ENCODE measurements at places on chromosomes 13 and 19.

GRCh38 chr13:52992110-52992509 is 36.5 kb upstream of the OLFM4 start:
- no peak for DNase-seq

GRCh38 chr19:40688987-40689338 is 1.5 kb downstream of the NUMBL start:
- DNase-seq = no peak

- peak; percentile 69 for DNase-seq
Observed at GRCh38 chr13:40158218-40158617, 502.8 kb downstream of the COG6 start.

DNA sequence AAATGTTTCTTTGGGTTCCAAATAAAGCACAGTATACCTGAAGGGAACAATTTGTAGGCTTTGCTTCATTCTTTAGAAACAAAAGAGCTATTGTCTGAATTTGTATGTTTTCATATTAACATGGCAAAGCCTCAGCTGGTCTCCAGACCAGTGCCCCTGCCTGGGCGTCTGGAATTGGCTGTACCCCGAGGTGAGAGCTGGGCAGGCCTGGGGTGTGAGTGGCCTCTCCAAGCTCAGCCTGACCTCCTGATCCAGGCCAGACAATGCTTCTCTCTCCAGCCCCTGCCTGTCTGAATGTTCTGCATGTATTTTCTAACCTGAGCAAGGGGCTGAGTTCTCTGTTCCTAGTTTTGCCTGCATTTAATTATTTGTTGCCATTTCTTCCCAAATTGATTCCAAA is 66.3 kb upstream of the MCF2L start:
- no peak for DNase-seq

DNA sequence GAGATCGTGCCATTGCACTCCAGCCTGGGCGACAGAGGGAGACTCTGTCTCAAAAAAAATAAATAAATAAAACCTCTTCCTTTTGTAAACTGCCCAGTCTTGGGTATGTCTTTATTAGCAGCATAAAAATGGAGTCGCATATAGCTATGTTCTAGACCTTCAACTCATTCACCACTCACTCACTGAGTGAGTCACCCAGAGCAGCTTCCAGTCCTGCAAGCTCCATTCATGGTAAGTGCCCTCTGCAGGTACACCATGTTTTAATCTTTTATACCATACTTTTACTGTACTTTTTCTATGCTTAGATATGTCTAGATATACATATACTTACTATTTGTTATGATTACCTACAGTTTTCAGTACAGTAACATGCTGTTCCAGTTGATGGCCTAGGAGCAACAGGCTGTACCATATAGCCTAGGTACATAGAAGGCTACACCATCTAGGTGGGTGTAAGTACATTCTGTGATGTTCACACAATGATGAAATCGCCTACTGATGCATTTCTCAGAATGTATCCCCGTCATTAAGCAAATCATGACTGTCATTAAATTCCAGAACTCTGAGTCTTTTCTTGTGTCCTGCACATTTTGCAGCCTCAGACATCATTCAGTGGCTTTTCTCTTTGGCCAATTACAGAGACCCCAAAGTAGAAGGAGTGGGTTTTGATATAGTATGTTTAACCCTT is 13.7 kb upstream of the FARP1 start:
- DNase-seq = peak; percentile 23

GRCh38 chr19:29293736-29294342 is 80.9 kb upstream of the UQCRFS1 start:
- DNase-seq = no peak

DNA sequence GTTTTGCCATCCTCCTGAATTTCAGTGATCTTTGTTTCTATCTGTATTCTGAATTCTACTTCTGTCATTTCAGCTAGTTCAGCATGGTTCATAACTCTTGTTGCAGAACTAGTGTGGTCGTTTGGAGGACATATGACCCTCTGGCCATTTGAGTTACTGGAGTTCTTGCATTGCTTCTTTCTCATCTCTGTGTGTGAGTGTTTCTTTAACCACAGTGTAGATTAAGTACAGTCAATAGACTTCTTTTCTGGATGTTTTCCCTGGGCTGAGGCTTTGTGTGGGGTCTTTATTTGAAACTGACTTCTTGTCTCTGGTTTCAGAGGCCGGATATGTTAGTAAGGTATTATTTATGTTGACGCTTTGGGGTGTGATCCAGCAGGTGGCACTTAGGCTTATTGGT is 14.7 kb downstream of the IGFL2 start:
- no peak for DNase-seq

DNA sequence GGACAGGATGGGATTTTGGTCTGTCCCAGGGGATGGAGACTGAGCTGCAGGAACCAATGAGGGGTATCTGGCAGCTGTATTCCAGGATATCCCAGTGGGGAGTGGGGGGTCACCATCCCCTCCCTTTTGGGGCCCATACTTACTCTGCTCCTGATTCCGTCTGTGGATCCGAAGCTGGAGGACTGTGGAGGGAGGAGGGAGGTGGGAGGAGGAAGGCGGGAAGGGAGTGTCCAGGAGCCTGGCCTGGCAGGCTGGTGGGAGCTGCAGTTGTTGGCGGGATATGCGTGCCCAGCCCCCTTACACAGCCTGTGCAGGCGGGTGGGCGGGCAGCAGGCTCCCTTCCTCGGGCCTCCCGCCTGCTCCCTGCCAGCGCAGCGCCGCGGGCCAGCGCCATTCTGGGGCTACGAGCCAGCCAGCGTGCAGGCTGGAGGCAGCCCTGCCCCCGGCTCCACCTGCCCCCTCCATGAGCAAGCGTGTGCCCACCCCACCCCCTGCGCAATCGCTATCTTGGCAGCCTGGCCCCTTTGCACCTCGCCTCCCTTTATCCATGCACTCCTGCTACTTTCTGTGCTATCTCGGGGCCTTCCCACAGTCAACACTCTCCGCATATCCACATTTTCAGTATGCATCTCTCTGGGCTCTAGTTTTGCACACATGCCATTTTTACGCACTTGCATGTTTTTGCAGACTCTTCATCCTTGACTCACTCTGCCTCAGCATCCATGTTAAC is 2.8 kb downstream of the MAMSTR start:
- DNase-seq = peak; percentile 73

GRCh38 chr13:31001647-31002046 is 69.2 kb downstream of the TEX26 start:
- DNase-seq = peak; percentile 8

DNA sequence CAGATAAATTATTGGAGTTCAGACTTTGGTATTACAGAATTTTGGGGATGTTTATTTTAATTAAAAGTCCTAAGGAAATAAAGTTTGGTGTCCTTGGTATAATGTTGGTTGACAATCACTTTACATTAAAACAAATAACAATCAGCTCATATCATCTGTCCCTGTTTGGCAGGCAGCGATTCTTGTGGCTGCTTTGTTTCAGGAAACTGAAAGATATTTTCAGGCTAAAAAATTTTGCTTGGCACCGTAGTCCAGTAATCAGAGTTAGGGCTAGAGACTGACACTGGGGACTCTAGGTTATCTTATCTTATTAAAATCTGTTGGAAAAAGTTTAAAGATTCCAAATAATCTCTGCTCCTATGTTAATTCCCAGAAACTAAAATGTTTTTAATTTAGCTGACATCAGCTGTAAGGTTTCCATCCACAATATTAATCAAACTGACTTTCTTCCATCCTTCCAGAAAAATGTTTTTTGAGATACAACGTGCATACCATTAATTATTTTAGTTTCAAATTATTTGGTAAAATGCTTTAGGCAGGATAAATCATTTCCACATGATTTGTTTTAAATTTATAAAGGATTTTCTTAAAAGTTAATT is 97.6 kb downstream of the ZIC5 start:
- no peak for DNase-seq

GRCh38 chr19:32349724-32350470 is 4.5 kb downstream of the ZNF507 start:
- no peak for DNase-seq

DNA sequence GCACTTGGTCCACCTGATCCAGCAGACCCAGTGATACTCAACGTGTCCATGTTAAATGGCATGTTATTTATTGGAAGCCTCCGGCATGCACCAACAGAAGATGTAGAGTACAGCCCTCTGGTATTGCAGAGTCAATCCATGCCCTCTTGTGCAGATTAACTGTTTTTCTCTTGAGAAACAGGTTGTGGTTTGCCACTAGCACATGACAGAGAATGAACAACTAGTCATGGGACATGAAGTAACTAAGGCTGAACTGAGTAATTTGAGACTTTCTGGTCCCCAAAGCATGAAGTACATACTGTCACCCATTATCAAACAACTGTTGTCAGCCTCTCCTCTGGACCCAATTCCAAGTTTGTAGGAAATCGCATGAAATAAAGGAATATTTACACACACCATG is 3.2 kb downstream of the ZNF562 start:
- no peak for DNase-seq

- DNase-seq = no peak
Observed at GRCh38 chr13:29693275-29693945, 97.9 kb upstream of the SLC7A1 start.

DNA sequence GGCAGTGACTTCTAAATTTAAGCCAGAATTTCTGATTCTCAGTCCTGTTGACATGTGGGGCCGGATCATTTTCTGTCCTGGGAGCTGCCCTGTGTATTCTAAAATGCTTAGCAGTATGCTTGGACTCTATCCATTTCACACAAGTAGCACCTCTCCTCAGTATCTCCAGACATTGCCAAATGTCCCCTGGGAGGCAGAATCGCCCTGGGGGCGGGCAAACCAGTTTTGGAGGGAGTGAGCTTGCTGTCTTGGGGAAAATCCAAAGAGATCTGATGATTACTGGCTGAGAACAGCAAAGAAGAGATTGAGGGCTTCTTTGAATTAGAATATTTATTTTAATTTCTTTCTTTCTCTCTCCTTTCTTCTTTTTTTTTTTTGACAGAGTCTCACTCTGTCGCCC is 16.4 kb downstream of the VAV1 start:
- DNase-seq = no peak

- DNase-seq = no peak
Observed at GRCh38 chr19:15944401-15944800, 4.4 kb upstream of the OR10H4 start.

DNA sequence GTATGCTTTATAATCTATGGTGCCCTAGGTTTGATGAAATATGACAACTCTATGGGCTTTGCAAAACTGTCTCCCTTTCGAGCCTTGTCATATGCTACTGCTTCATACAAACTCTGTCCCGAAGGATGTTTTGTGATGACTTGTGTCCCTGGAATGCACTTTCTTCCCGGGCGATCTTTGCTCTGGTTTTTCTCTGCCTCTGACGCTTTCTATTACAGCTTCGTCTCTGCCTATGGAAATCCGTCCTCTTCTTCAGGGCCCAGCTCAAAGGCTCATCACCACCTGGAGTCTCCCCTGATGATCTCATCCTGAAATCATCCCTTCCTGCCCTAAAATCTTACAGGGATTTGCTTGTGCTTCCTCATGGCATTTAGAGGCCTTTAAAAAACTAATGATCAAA is 191.5 kb upstream of the KL start:
- DNase-seq = peak; percentile 84

- no peak for DNase-seq
Observed at GRCh38 chr13:32036126-32036695, 4.6 kb downstream of the FRY start.

GRCh38 chr13:38758277-38758676 is 71.4 kb downstream of the FREM2 start:
- DNase-seq = no peak

GRCh38 chr19:47885067-47885463 is 1.1 kb downstream of the SULT2A1 start:
- DNase-seq = no peak

- DNase-seq = no peak
Observed at GRCh38 chr13:44365008-44365407, 8.6 kb upstream of the SERP2 start.

- no peak for DNase-seq
Observed at GRCh38 chr19:2336528-2337328, 8.2 kb downstream of the SPPL2B start.

- DNase-seq = no peak
Observed at GRCh38 chr19:46602392-46603194, 1.5 kb downstream of the CALM3 start.

- peak; percentile 45 for DNase-seq
Observed at GRCh38 chr13:110444226-110444653, 117.3 kb downstream of the RAB20 start.

- no peak for DNase-seq
Observed at GRCh38 chr13:51432576-51432975, 20.3 kb downstream of the INTS6 start.

GRCh38 chr19:16386619-16387240 is 62.1 kb downstream of the KLF2 start:
- peak; percentile 79 for DNase-seq

GRCh38 chr13:31790992-31791391 is 51.7 kb downstream of the RXFP2 start:
- DNase-seq = no peak

DNA sequence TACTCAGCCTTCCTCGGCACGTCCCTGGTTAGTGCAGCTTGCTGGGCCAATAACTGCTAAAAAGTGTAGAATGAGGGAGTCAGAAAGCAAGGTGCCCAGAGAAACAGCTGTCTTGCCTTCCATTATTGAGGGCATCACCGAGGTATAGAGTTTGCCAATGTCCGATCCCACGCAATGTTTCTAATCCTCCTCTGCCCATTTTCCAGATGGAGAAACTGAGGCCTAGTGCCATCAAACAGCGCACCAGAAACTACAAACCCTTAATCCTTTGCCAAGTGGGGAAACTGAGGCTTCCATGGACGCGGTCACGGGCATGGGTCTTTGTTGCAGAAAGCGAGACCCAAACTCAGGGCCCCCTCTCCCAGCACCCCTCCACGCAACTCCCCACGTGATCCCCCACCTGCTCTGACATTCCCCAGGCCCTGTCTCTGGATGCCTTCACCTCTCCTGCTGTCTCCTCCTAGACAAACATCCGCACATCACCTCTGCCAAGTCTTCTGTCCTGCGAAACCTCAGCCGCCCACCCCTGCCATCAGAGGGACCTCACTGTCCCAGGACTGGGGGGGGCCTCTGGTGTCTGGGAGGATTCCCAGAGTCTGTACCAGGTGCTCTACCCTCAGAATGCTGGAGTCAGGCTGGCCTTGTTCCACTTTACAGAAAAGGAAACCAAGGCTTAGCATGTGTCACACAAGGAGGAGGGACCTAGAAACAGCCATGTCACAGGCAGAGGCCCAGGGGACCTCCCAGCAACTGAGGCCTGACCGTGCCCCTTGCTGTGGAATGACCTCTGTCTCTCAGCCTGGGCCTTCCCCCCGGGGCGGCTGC is 930 bp upstream of the PDE4C start:
- no peak for DNase-seq

GRCh38 chr13:24165746-24166145 is 5.2 kb downstream of the SPATA13 start:
- no peak for DNase-seq

DNA sequence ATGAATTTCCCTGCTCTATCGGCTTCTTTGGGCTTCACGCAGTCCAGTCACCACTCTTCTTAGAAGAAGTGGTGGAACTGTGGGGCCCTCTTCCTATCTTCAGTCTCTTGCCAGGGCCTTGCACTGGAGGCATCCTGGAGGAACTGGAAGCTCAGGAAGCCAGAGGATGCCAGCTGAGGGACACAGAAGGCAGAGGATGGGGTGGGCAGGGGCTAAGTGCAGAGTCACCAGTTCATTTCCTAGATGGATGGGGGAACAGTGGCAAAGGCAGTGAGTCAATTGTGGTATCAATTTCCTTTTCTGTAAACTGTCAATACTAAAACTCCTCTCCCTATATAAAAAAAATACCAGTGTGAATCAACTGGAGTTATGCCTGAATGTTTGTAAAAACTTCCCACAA is 419.7 kb downstream of the KLF12 start:
- no peak for DNase-seq

All from fibroblast of pulmonary artery (primary cell).